ENCODE measurements at places on chromosomes 6 and 20.

DNA sequence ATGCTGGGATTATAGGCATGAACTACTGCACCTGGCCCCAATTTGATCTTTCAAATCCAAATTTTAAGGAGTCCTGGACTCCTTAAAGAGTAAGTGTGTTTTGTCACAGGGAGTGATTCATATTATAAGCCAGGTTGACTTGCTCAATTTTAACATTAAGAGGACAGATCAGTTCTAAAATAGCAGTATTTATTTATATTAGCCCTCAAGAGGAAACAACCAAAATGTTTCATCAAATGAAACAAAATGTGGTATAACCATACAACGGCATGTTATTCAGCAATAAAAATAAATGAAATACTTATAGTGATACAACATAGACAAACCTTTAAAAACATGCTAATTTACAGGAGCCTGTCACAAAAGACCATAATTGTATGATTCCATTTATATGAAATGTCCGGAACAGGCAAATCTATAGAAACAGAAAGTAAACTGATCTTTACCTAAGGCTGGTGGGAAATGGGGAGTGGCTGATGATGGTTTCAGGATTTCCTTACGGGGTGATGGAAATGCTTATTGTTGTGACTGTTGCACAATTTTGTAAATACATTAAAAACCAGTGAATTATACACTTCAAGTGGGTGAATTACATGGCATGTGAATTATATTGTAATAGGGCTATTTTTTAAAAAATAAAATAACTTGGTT lies 637.4 kb downstream of the MMUT start:
- DNase-seq: no peak

DNA sequence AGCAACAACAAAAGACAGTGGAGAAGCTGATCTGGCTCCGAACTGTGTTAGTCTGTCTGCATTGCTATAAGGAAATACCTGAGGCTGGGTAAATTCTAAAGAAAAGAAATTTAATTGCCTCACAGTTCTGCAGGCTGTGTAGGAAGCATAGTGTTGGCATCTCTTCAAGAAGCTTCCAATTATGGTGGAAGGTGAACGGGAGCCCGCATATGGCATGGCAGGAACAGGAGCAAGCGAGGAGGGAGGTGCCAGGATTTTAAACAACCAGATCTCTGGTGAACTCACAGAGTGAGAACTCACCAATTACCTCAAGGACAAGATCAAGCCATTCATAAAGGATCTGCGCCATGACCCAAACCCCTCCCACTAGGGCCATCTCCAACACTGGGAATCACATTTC lies 293.5 kb downstream of the SMOC2 start:
- DNase-seq: no peak

DNA sequence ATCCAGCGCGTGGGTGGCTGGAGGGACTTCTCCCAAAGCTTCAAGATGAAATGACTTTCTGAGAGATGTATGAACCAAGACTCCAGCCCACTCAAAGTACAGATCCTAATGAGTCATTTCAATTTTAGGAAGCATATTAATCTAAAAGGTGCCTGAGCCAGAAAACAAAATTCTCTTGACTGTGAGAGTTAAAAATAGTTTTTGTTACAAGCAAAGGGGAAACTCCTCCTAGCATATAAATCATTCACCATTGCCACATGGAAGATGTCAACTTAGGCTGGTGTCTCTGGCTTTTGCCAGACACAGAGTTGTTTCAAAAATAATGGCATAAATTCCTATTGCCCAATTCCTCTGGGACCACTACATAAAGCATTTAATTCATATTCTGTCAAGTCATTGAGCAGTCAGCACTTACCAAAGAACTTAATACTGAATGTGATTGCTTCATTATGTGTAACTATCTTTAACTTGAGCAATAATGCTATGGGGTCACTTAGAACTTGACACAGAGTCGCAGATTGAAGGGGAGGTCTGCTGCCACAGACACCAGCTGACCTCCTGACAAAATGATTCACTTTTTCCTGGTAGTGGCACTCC lies 280.6 kb downstream of the SLC35F1 start:
- DNase-seq: no peak

GRCh38 chr20:49854190-49854875 lies 41.7 kb downstream of the SLC9A8 start:
- DNase-seq: no peak

DNA sequence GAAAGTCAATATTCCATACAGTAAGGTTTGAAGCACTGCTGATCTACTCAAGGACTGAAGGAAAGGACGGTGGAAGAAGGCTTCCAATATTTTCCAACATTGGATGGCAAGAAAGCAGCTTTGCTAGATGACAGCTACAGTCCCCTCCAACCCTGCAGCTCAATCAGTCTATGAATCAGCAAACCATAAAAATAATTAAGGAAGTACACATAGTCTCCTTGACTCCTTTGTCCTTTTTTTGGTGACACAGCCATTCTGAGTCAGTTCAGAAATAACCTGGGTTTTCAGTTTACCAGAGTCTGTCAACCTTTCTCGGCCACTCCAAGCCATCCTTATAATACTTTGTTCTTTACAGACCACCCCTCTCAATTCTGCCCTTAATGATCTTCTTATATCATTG lies 232.5 kb downstream of the IBTK start:
- DNase-seq: no peak
